ENCODE measurements at places on chromosomes 4 and X.

- DNase-seq, result no peak
Measured at GRCh38 chrX:152020888-152021287, 46.4 kb upstream of the GABRE start.

- DNase-seq, result no peak
Measured at GRCh38 chrX:77749695-77750094, 36.3 kb downstream of the ATRX start.

- DNase-seq, result no peak
Measured at GRCh38 chr4:40316782-40317635, 18.1 kb upstream of the CHRNA9 start.

- no peak for DNase-seq
Measured at GRCh38 chrX:14832586-14832985, 40.3 kb downstream of the FANCB start.

All from stimulated activated CD8-positive, alpha-beta memory T cell treated with anti-CD3 and anti-CD28 coated beads, Interleukin-7, amount 100 ng/mL, for 48 hours (primary cell).